ENCODE measurements at places on chromosomes 13 and 19.

- DNase-seq = no peak
Observed at GRCh38 chr19:8311461-8312260, 3.5 kb upstream of the CD320 start.

- no peak for DNase-seq
Observed at GRCh38 chr19:28299649-28300048, 913.3 kb downstream of the UQCRFS1 start.

DNA sequence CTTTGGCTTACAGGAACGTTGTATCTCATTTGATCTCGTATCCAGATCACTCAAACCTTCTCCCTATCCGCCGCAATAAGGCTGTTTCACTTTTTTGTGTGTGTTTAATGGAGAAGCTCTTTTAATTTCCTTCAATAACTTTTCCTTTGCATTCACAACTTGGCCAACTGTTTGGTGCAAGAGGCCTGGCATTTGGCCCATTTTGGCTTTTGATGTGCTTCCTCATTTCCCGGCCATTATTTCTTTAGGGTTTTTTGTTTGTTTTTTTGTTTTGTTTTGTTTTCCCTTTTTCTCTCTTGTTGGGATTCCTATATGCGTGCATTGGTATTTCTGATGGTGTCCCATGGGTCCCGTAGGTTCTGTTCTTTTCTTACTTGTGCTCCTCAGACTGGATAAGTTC lies 6.1 kb upstream of the UPF3A start:
- DNase-seq = no peak

- DNase-seq = no peak
Observed at GRCh38 chr19:17479325-17479791, 9.0 kb downstream of the SLC27A1 start.

DNA sequence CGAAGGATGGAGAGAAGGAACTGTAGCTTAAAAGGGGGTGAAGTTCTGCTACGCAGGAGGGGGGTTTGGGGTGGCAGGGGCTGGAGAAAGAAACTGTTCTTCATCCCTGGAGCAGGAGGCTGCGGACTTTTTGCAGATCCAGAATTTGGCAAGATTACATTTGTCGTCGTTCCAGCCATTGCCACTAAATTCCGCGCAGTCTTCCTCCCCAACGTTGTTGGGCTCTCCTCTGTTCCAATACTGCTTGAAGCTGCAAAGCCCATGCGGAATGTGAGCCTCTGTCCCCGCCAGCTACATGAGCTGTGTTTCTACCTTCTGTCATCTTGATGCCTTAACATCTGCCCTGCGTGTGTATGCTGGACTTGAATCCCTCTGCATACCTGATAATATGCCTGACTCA lies 4.3 kb downstream of the CD209 start:
- no peak for DNase-seq

DNA sequence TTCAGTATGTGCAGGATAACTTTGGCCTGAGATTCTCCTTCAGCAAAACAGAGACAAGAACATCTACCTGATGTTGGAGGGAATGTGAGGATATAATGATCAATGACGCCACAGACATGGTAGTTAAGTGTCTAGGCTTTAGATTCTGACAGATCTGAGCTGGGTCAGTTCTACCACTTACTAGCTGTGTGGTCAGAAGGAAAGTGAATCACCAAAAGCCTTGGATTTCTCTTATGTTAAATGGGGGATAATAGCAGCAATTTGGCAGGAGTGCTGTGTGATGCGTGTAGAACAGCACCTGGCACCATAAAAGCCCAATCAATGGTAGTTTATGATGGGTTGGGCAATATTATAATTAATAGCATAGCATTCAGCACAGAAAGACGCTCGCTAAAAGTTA lies 41.7 kb downstream of the RXFP2 start:
- no peak for DNase-seq

DNA sequence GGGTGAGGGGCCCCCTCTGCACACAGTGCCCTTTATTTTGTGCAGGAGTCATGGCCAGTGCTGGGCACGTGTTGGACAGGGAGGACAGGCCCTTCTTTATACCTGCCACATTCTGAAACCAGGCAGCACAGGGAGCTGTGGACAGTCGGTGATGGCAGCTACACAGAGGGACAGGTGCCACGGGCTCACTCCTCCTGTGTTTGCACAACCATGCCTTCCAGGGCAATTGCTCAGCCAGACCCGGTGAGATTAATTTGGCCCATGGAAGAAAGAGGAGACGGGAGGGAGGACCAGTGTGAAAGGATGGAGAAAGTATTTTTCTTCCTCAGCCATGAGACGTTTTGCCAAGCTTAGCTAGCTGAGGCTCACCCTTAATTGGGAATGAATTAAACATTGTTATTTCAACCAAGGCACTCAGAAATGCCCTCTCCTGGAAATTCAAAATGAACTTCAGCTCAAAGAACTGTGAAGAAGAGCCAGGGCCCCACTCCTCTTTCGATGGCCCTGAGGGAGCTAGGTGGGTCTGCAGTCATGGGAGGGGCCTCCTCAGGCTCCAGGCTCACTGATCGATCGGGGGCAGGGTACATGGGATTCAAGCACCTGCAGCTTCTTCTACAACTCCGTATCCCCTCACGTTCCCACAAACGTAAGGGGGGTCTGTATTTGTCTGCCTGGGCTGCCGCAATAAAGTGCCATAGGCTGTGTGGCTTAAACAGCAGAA lies 41.2 kb downstream of the SHISA2 start:
- no peak for DNase-seq

DNA sequence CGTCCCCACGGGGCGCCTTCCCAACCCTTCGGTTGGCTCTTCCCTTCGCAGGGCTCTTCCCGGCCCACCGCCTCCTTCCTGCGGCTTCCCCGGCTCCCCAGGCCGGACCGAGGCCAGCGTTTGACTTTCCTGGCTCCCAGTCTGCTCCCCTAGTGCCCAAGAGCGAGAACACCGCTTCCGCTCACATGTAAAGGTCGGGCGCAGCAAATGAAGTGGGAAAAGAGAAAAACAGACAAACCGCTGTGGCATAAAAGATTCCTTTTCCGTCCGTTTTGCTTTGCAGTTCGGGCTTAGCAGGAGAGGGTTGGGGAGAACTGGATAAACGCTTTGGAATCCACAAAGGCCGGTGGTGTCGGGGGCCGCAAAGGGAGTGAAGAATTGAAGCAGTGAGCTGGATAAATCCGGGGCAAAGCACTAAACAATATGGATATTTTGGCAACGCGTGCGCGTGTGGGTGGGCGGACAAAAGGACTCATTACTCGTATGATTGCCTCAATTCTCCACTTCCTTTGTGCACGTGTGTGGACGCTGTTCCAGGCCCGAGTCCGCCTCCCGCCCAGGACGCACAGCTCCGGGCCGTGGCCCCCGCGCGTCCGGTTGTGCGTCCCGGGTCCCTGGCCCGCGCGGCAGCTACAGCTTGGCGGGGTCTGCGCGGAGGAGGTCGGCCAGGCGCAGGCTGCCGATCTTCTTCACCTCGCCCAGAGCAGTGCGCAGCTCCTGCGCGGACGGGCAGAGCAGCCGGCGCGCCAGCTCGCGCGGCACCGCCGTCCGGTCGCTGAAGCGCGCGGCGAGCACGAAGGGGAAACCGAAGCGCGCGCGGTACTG lies 8.6 kb upstream of the CDX2 start:
- no peak for DNase-seq

GRCh38 chr19:28446511-28446910 lies 766.4 kb downstream of the UQCRFS1 start:
- DNase-seq = no peak

DNA sequence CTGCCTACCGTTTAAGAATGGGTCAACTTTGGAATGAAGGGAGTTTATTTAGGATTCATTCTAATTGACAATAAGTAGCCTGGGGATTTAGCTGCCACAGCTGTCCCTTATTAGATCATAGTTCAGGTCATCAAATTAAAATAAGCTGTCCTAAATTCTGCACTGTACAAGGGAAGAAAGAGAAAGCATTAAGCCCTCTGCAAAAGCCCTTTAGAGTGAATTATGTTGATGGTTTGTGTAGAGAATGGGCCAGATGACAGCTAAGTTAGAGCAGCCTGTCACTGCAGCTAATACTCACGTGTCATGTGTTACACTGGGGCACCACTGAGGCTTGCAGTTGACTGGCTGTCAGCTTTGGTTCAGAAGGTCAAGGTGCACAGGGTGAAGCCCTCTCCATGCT lies 737.1 kb upstream of the SLC10A2 start:
- no peak for DNase-seq

- DNase-seq = no peak
Observed at GRCh38 chr19:22118132-22118531, 65.8 kb downstream of the ZNF257 start.

DNA sequence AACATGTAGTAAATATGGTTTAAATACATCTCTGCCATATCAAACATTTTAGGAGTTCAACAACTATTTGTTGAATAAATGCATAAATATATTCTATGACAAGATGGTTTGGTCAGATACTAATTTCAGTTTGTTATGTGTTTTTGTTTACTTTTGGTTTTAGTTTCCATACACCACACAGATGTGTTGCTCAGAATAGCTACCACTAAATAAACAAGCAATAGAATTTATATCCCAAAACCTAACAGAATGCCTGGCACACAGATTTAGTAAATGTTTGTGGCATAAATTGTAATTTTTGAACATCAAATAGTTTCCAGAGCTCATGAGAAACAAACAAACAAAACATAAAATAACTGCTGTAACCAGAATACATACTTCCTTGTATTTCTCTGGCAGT lies 126.8 kb upstream of the ATXN8OS start:
- DNase-seq = no peak

GRCh38 chr13:36418022-36418805 lies 14.1 kb upstream of the CCNA1 start:
- DNase-seq = no peak

DNA sequence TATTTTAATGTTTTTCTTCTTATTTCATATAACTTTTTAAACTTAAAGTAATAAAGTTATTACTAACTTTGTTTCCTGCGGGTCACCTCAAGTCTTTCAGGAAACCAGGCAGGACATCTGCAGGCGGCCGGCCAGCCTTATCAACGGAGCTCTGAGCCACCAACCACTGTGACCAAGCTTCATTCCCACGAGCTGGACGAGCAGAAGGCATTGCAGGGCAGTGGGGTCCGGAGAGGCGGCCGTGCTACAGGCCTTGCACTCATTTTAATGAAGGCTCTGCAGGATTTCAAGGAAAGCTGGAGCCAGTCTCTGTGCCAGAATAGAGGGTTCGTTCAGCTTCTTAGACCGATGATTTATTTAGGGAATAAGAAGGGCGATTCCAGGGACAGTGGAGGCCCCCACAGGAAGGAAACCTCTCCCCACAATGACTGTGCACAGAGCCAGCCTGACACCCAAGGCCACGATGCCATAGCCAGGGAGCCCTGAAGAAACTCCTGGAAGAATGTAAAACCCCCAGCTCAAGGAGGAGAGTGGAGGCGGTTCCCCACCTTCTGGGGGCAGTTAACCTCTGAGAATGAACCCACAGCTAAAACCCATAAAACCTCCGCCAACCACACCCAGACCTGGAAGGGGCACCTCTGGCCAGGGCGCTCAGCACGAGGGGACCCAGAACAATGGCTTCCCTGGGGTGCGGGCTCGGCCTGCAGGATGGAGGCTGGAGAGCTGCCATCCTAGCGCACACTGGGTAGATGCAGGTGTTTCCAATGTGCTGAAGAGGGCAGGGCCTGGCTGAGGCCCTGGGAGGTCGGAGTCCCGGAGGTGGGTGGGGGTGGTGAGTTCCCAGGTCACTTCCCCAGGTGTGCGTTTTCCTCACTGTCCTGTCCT lies 75.0 kb downstream of the RASA3 start:
- DNase-seq = no peak

GRCh38 chr13:114104655-114105520 lies 27.5 kb downstream of the RASA3 start:
- no peak for DNase-seq

GRCh38 chr13:66940113-66940512 lies 290.0 kb downstream of the PCDH9 start:
- DNase-seq = no peak

DNA sequence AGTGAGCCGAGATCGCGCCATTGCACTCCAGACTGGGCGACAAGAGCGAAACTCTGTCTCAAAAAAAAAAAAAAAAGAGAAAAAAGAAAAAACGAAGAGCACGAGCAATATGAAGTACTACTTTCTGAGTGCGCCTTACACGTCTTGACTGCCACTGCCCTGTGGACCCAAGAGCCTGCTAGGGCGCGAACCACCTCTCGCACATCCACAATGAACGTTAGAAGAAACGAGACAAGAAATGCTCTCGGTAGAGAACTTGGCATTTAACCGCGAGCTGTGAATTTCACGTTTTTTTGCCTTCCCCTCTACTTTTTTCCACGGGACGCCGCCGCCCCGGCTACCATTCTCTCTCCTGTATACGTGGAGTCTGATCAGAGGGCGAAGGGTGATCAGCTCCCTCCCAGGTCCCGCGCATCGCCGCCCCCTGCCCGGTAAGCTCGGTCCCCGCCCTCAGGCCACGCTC lies 454 bp downstream of the TIMM44 start:
- DNase-seq = no peak

GRCh38 chr19:799076-799881 lies 2.0 kb downstream of the PTBP1 start:
- no peak for DNase-seq

DNA sequence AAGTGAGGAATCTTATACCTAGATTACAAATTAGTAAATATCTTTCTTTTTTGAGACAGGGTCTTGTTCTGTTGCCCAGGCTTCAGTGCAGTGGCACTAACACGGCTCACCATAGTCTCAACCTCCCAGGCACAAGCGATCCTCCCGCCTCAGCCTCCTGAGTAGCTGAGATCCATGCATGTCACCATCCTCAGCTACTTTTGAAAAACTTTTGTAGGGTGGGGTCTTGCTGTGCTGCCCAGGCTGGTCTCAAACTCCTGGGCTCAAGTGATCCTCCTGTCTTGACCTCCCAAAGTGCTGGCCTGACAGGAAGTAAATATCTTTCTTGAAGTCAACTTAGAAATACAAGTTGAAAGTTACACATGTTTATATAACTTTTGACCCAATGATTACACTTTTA lies 20.0 kb upstream of the CEACAM20 start:
- no peak for DNase-seq

GRCh38 chr19:39416152-39417120 lies 4.0 kb downstream of the PLEKHG2 start:
- no peak for DNase-seq

- no peak for DNase-seq
Observed at GRCh38 chr19:19452243-19453124, 47.0 kb downstream of the GATAD2A start.

GRCh38 chr13:68550330-68550729 lies 1320.2 kb upstream of the PCDH9 start:
- no peak for DNase-seq

DNA sequence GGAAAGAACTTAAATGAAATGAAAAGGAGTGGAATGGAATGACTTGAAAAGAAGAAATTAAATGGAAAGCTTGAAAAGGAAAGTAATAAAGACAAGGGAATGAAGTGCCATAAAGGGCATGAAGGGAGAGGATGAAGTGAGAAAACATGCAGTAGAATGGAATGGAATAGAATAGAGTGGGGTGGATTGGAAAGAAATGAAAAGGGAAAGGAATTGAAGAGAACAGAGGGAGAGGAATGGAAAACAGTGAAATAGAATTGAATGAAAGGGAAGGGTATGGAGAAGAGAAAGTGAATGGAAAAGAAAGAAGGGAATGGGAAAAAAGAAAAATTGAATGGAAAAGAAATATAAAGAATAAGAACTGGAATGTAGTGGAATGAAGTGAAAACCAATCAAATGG lies 9.2 kb upstream of the ZNF180 start:
- no peak for DNase-seq

Data from activated CD4-positive, alpha-beta T cell treated with anti-CD3 and anti-CD28 coated beads for 1 hour (primary cell).